ENCODE measurements at places on chromosomes 6 and 20. TPM values are rescaled to one million over a fixed set of nuclear protein-coding genes. Genes with fewer than 3 reads are reported as not detected.

- no peak for DNase-seq
Observed at GRCh38 chr6:7080311-7080710, 27.4 kb upstream of the RREB1 start.

DNA sequence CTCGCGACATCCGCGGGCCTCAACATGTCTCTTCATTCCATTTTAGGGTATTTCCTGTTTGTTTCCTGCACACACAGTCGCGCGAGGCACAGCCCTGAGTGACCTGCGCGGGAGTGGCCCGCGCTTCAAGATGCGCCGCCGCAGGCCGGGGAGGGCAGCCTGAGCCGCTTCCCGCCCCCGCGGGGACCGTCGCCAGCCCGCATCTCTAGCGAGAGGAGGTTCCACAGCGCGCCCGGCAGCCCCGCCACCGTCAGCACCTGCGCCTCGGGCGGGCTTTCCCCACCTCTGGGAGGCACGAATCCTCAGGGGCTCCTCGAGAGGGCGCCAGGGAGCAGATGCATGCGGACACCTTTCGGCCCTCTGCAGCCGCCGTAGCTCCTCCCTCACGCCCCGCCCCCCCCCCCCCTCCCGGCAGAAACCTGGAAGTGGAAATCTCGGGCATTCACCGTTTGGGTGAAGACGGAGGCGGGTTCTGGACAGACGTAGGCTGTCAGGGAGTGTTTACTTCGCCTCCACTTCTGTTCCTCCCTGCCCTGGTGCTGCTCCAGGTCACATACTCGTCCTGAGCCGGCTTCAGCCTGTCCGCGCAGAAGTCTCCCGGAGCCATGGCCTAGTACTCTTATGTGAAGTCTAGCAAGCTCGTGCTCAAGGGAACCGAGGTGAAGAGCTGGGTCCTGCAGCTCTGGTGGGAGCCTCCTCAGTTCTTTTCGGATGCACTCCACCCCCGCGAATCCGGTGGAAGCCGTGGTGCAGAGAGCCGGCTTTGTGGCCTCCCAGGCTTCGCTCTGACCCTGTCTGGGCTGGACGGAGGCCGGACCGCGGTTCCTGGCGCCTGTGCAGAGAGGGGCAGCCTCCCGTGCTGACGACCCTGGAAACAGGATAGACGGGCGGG lies 880.5 kb upstream of the DEFB115 start:
- DNase-seq: peak; percentile 70

GRCh38 chr6:168438783-168439520 lies 2.0 kb upstream of the SMOC2 start:
- no peak for DNase-seq

- peak; percentile 95 for DNase-seq
Observed at GRCh38 chr20:63627129-63627750, 339 bp upstream of the GMEB2 start.

DNA sequence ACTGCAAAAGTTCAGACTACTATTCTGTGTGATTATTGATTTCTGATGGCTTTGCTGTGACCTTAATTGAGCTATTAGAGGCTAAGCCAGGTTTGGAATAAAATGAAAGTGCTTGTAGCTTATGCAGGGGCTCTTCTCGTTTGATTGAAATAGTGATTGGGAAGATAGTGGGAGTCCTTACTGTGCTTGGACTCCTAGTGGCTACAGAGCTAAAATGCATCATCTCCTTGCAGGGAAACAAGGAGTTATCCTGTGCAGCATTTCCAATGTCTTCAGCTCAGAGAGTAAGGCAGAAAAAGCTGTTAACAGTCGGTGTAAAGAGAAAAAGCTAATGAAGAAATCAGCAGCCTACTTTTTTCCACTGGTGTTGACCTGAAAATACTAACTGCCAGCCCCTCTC lies 173.5 kb downstream of the SLC35F1 start:
- no peak for DNase-seq

DNA sequence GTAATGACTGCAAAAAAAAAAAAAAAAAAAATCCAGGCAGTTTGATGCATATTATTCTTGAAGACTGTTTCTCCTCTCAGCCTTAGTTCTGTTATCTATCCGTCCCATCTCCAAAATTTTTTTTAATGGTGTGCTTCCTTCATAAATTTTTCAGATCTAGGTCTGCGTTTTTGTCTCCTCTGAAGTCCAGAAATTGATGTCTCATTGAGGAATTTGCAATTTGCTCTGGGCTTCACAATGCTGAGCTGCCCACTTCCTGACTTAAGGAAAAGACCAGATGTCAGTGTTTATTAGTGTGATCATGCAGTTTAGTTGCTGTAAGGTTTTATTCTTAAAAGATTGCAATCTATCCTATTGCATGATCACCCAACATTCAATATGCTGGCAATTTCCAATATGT lies 297.6 kb downstream of the ZNF217 start:
- no peak for DNase-seq

GRCh38 chr20:24692446-24693200 lies 223.2 kb downstream of the SYNDIG1 start:
- DNase-seq: no peak

- DNase-seq: no peak
Observed at GRCh38 chr6:133896344-133896721, 7.4 kb downstream of the TCF21 start.

DNA sequence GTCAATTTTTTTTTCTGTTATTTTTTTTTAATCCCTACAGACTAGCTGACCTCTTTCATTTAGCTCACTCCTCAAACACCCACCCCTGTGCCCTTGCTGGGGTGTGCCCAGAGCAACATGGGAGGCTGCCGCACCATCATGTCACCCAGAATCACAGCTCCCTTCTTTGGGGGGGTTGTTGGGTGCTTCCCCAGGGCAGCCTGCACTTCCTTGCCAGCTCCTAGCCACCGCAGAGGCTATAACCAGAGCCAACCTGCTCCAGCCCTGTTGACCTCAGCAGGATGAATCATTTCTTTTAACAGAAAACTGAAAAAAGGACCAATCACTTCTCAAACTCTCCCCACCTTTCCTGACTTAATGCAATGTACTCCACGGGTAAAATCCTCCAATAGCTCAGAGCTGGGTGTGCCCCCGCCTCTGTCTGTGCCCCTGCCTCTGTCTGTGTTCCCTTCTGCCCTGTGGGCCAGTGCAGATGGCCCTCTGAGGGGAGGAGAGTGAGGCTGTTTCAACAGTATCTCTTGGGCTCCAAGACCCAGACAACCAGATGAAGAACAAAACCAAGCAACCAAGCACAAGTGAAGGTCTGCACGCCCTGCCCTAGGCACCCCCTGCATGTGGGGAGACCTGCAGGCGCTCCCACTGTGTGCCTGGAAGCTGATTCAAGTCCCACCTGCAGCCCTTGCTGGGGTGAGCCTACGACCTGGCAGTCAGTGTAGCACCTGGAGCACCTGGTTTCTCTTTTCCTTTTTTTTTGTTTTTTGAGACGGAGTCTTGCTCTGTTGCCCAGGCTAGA lies 67.7 kb downstream of the PYGB start:
- no peak for DNase-seq

DNA sequence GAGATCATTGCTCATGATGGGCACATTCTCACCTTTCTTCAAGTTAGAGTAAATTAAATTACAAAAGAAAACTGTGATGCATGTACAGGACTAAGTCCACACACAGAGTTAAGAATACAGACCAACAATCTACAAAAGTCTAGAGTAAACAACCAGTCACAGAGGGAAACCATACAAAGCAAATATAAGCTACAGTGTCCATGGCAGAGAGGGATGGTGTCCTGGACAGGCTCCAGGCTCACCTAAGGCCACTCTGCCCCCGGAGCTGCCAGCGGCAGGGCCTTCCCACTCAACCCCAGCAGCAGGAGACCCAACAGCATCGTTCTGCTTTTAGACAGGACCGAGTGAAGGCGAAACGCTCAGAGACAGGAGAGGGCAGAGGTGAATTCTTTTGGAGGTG lies 16.0 kb downstream of the PDE10A start:
- no peak for DNase-seq

- no peak for DNase-seq
Observed at GRCh38 chr6:142523515-142524375, 221.9 kb downstream of the ADGRG6 start.

DNA sequence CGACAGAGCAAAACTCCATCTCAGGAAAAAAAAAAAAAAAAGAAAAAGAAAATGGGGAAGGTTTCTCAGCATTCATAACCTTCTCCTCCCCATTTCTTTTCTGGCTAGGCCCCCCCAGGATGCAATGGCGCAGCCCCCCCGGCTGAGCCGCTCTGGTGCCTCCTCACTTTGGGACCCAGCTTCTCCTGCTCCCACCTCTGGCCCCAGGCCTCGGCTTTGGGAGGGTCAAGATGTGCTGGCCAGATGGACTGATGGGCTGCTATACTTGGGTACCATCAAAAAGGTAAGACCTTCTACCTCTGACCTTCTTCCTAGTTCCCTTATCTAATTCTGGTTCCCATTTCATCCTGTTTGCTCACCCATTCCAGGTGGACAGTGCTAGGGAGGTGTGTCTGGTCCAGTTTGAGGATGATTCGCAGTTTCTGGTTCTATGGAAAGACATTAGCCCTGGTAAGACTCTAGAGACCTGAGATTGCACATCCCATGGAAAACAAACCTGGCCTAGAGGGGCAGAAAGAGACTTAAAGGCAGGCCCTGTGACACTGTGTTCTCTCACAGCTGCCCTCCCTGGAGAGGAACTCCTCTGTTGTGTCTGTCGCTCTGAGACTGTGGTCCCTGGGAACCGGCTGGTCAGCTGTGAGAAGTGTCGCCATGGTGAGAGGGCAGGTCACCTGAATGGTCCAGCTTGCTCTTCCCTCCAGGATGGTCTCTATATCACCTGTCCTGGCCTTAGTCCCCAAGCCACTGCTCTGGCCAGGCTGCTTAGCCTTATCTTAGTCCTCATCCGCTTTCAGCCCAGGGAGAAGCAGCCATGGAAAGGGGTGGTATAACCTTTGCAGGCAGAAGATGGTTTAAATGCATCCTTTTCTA lies 1.6 kb downstream of the PHF1 start:
- DNase-seq: no peak

DNA sequence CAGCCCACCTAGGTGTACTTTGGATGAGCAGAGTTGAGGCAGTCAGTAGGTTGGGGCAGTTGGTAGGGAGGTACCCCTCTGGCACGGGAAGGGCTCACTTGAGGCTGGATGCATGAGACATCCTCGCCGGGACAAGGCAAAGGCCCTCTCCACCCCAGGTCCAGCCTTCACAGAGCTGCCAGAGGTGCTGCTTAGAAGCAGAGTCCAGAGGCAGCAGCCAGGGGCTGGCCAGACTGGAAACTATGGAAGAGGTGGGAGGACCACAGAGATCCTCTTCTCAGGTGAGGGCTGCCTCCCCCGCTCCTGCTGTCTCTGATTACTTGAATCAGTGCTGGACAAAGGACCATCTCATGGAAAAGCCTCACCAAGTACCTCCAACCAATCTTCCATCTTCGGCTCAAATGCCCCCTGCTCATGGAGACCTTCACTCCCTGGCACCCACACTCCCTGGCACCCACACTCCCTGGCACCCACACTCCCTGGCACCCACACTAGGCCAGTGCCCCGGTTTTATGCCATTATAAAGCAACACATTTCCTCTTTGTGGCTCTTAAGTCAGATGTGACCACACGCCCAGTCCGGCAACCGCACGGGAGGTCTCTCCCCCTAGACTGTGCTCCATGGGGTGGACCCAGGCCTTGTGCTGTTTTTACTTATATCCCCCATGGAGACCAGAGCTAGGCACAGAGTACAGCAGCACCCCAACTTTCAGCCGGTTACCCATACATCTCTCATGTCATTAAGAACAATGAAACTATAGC lies 100.1 kb downstream of the YTHDF1 start:
- DNase-seq: no peak

DNA sequence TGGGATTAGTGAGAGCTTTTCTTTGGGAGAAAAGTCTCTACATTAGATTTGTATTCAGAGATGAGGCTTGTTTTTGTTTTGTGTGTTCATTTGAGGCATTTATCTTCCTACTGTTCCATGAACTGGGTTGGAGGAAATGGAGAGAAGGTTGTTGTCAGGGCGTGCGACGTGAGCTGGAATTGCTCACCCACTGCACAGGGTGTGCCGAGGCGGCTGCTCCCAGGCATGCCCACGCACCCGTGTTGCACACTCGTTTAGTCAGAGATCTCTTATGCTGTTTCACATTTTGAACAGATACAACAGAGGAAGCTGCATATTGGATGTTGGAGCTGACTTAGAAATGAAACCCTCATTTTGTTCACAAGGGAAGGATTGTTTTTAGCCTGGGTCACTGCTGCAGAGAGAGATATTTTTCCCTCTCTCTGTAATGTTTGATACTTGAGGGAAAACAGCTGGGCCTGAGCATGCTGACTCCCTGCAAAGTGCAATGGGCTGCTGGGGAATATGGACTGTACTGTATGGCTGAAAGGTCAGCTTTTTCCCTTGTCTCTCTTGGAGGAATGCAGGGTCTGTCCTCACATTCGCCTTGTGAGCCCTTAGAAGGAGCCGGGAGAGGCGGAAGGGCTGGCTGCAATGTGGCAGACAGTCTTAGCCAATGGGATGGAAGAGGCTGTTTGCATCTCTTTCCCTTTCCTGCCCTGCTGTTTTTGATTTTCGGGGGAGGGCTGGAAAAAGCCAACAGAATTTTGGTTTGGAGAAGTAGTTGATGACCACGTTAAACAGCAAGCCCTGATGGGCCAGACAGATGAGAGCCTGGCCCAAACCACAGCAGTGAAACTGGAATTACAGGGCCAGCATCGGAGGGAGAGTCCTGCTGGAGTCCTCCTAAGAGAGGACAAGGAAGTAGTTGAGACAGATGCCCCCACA lies 170.8 kb downstream of the SASH1 start:
- no peak for DNase-seq

DNA sequence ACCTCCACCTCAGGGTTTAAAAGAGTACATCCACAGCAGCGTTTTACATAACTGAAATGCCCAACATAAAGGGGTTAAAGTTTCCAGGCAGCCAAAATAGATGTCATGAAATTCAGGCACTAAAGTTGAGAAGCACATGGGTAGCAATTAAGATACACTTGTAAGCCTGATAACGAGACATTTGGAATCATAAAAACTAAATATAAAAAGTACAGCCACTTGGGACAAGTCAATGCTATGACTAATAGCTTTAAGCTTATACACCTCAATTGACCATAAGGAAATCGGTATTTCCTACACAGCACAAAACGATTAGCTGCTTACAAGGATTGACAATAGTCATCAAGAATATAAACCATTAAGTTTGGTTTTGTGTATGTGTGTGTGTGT lies 11.8 kb downstream of the LOC128125822 start:
- no peak for DNase-seq

- DNase-seq: no peak
Observed at GRCh38 chr6:131004387-131004755, 58.7 kb downstream of the EPB41L2 start.

Gene ZNF391
- total RNA-seq: 13.0 TPM

Gene COQ3
- total RNA-seq: 16.2 TPM

Gene DPPA5
- total RNA-seq: 1.5 TPM

Gene PSORS1C1
- 0.52 TPM for total RNA-seq

Gene ZSCAN23
- 5.3 TPM for total RNA-seq

Gene TSPO2
- total RNA-seq: not detected

Gene KCNB1
- total RNA-seq: 0.59 TPM

Gene ABCF1
- 123 TPM for total RNA-seq

Gene TRERF1
- total RNA-seq: 22.8 TPM
